G401 (cell line): ENCODE measurements at places on chromosomes 16 and 17.
A peak's percentile ranks its signal among the peaks of the same experiment; 100 is the strongest.

DNA sequence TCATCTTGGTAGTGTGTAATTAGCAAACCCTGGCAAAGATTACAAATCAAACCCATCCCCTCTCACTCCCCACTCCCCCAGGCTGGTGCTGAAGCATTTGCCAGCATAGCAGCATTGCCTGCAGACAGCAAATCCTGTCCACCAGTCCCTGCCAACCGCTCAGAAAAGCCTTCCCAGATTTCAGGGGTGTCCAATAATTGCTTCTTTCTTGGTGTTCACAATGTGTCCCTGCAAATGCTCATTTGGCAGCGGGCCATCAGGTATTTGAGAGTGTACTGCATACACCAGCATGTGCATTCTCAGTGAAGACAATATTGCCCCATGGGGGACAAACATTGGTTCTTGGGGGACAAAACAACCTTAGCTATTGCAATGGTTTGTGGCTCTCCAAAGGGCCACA lies 28.2 kb downstream of the ORC6 start:
- DNase-seq, result peak; percentile 88

DNA sequence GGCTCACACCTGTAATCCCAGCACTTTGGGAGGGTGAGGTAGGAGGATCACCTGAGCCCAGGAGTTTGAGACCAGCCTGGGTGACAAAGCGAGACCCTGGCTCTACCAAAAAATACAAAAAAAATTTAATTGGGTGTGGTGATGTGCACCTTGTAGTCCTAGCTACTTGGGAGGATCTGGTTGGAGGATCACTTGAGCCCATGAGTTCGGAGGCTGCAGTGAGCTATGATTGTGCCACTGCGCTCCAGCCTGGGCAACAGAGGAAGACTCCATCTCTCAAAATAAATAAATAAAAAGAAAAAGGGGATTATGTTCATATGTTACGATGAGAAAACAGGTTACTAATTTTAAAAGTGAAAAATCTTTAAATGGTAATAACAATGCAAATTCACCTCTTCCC lies 996 bp downstream of the MLKL start:
- DNase-seq, result no peak

GRCh38 chr17:78596871-78597764 lies 19.9 kb upstream of the DNAH17 start:
- DNase-seq, result no peak

DNA sequence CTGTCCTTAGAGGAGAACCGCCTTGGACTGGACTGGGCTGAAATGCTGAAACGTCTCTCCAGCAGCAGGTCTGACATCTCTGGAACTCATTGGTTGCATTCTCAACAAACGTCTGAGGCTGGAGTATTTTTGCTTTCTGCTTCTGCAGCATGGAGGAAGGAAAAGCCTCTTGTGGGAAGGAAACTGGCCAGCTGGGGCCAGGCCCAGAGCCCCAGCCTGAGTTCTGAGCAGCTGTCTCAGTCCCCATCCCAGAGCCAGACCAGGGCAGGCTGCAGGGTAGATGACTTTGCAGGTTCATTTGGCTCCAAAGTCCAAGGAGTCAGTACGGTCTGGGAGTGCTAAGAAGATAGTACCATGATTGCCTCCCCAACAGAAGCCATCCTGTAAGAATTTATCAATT lies 18.3 kb downstream of the TEKT3 start:
- DNase-seq, result no peak

GRCh38 chr16:10979717-10980601 lies 35.6 kb downstream of the CLEC16A start:
- peak; percentile 49 for DNase-seq

DNA sequence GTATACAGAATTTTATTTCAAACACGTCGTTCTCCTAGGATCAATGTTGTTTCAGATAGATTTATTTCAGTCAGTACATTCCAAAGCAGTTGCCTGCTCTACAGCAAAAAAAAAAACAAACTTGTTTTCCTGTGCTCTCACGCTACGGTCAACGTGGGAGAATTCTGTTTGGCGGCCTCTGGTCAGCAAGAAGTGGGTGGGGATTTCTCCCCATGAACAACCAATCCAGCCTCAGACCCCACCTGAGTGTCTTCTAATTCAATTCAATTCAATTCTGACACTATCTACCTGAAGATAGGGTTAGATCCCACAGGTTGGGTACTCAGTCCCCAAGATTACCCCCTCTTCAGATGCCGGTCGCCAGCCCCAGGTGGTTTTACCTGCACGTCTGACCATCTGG lies 22.1 kb downstream of the C17orf58 start:
- no peak for DNase-seq

DNA sequence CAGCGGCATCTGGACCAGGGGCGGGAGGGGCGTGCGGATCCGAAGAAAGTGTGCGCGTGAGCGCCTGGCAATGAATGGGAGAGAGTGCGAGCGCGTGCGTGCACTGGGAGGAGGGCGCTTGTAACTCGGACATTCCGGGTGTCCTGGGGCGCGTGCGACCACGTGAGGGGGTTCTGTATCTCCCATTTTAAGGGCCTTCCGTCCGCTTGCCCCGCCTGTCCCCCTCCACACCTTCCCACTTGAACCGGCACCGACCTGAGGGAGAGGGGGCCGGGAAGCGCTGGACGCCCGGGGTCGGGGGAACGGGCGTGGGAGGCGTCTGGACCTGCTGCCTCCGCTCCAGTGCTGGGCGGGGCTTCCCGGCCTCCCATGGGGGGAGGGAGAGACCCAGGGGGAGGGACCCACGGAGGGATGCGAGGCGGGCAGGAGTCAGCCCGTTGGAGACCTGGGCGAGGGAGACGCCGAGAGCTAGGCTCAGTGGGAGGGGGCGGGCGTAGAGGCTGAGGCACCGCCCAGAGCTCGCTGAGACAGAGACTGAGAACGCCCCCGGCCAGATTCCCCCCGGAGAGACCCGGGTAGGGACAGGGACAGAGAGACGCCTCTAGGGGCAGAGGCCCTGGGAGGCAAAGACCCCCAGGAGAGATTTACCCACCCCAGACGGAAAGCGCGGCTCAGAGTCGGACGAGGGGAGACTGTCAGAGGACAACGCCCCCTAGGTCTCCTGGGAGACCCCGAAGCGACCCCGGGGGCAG lies at the start of gene KREMEN2:
Gene KREMEN2, plus strand, starts transcription at position 553 of the 752 bp plus-strand sequence. CDS start 246 bp downstream, outside the sequence.
- peak; percentile 54 for DNase-seq

GRCh38 chr16:65429504-65430181 lies 307.8 kb upstream of the CDH11 start:
- DNase-seq, result no peak

GRCh38 chr16:86299882-86300610 lies 210.3 kb upstream of the FOXF1 start:
- DNase-seq, result no peak

DNA sequence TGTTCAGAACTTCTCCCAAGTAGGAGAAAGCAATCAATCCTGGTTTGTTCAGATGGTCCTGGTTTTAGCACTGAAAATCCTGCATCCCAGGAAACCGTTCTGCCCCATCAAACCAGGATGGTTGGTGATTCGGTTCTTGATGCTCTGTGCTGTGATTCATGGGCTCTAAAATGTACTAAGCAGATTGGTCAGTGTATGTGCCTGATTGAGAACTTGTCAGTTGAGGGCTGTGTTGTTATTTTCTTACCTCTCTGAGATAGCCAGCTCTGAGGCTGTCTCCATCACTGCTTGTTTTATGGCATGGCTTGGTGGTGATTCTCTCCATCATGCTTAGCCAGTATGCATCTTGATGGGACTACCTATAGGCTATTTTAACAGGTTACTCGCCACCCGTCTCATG lies 246.9 kb upstream of the RBFOX1 start:
- peak; percentile 76 for DNase-seq

- DNase-seq, result no peak
Observed at GRCh38 chr16:10756574-10756973, 12.9 kb downstream of the NUBP1 start.

GRCh38 chr17:39197380-39198185 lies at the start of gene CACNB1:
TSS of gene CACNB1 (minus strand) at chr17:39197669. CDS start at chr17:39197495, 174 bp downstream.
- DNase-seq, result peak; percentile 81

GRCh38 chr16:67805718-67806427 lies 487 bp downstream of the RANBP10 start:
- no peak for DNase-seq

GRCh38 chr16:16062023-16062937 lies 112.9 kb downstream of the ABCC1 start:
- DNase-seq, result no peak

GRCh38 chr16:10965440-10966061 lies 21.2 kb downstream of the CLEC16A start:
- no peak for DNase-seq

DNA sequence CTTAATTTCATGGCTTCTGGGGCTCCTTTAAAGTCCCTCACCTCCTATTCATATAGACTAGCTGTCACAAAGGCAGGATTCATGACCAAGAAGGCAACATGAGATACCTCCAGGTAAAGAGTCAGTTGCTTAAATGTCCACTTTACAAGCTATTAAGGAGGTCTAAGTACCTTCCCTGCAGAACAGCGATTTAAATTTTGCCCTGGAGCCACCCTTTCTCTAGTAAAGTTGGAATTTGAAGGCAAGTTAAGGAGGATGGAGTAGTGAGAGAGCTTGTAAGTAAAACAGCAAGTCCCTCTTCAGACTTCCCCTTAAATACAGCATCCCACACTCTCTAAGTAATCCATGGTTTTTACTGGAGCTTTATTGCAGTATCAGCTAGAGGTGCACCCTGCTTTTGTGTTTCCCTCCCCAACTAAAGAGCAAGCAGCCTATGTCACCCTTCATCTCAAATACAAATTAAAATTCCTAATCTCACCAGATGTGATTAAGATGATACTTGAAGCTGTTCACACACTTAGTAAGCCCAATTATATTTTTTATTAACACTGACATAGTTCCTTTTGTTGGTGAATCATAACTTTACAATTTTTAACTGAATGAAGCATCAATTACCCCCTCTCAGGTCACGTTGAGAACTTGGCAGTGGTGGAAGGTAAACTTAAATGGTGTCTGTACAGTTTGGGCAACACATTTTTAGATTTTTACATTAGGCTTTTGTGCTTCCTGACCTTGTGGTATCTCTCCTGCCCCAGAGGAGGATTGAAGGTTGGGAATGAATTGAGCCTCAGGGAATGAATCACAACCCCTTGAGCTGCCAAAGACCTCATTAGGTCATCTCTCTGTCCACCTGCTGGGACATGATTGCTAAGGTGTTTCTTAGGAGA lies 108.9 kb downstream of the TANGO6 start:
- no peak for DNase-seq
